ENCODE measurements at places on chromosomes 2 and 18.

- no peak for DNase-seq
These were observed 13.9 kb downstream of the CROCC2 start for GRCh38 chr2:240919786-240920782.

DNA sequence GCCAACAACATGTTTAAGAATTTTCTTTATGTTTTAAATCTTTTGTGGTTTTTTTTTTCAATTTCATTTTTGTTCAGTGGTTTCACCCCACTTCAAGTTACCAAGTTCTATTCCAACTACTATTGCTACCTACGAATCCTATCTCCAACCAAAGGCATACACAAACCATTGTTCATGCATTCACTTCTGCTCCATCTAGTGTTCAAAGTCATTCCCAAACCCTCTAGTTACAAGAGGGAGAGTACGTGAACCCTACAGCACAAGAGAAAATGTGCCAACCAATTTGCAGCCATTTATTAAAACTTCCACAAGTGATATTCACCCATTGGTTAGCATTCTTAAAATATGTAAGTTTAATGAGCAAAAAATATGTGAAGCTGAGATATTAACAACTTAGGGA is 295.1 kb upstream of the KYNU start:
- DNase-seq: no peak

DNA sequence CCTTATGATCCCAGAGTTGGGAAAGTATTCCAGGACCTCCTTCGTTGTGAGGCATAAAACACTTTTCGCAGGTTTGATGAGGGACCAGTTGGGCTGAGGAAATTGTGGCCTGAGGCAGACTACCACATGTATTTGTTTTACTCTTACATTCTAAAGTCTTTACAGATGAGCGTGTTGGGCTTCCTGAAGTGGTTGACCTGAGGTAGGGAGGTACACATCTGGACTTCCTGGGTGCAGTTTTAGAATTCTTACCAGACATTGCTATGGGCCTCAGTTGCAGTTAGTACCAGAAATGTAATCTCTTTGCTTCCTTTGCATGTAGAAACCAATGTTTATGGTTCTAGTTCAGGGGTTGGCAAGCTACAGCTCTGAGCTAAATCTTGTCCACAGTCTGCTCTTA is 48.7 kb downstream of the COA5 start:
- no peak for DNase-seq

DNA sequence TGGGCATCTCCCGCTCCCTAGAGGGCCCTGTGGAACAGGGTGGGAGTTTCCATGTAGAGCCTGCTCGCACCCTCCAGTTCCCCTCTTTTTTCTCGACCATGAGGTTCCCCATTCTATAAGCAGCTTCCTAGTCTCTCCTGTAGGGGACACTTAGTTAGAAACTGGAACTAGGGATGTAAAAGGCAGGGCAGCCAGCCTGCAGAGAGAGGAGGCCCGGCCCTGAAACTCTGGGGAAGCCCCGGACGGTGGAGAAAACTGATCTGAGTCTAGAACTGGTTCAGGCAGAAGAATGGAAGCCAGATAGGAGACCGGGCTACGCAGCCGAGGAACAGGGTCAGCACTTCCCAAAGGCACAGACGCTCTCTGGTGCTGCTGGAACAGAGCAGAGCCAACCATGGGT is 51.6 kb upstream of the ATG16L1 start:
- DNase-seq: no peak

- no peak for DNase-seq
These were observed 96.6 kb downstream of the FMNL2 start for GRCh38 chr2:152431370-152432098.

DNA sequence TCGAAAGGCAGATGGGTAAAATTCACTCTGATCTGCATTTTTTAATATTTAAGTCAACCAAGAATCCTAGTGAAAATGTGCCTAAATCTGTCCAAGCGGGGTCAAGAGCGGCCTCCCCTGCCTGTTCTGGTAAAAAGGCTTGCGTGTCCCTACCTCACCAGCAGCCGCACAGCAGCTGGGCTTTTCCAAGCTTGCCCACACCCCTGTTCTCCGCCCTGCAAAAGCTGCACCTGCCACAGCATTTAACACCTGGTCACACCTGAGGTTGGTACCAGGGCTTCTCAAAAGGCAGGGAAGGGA is 25.8 kb upstream of the TMEM182 start:
- DNase-seq: no peak

DNA sequence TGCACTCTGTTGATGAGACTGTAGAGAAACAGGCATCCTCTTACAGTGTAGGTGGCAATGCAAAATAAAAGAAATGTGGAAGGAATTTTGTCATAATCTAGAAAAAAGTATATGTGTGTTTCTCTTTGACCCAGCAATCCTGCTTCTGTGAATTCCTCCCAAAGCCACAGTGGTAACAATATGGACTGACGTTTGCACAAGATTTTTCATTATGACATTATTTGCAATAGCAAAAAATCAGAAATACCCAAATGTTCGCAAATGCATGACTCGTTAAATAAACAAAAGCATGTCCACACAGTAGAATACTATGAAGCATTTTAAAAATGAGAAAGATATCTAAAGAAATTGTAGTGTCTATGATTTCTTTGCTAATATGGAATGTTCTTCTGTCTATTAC is 255.2 kb upstream of the NRP2 start:
- no peak for DNase-seq

DNA sequence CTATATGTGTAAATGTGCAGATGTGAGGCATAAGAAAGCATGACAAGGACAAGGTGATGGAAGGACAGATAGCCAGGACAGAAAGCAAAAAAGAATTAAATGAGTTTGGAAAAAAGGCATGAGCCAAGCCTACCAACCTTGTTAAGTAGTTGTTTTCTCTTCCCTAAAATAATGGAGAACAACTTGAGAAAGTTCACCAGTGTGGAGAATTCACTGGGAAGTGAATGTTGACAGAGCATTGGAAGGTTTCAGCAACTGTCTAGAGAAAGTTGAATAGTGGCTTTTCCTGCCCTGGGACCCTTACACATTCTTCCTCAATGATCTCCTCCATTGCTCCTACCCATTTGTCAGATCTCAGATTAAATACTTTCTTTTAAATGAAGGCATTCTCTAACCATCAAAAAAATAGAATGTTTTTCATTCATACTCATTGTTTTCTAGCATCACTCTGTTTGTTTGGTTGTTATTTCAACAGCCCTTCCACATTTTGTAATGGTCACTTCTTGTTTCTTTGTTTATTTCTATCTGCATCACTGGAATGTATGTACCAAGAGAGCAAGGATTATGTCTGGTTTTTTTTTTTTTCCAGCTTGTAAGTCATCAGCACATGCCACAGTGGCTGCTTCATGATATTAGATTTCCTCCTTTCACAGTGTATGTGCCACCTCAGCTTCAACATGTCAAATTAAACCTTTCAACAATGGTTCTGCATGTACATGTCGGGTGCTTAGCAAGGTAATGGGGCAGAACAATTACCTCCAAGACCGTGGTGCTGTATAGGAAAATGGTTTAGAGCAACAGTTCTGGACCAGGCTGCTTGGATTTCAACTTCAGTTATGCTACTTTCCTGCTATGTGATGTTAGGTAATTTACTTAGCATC is 586.0 kb upstream of the VRK2 start:
- no peak for DNase-seq

DNA sequence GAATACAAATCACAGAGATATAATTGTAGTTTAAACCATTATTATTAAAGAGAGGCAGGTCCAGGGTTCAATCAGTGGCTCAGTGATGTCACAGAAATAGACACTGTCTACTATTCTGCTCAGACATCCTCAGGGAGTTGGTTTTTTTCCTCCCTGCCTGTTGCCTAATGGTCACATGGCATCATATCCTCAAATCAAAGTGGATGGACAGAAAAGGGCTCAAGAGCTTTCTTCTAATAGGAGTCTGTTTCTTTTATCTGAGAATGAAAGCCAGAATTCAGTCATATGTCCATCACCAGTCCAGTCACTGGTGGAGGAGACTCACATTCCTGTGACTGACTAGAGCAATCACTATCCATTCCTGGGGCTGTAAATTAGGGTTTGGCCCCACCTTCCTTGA is 27.9 kb upstream of the EPC2 start:
- DNase-seq: no peak

DNA sequence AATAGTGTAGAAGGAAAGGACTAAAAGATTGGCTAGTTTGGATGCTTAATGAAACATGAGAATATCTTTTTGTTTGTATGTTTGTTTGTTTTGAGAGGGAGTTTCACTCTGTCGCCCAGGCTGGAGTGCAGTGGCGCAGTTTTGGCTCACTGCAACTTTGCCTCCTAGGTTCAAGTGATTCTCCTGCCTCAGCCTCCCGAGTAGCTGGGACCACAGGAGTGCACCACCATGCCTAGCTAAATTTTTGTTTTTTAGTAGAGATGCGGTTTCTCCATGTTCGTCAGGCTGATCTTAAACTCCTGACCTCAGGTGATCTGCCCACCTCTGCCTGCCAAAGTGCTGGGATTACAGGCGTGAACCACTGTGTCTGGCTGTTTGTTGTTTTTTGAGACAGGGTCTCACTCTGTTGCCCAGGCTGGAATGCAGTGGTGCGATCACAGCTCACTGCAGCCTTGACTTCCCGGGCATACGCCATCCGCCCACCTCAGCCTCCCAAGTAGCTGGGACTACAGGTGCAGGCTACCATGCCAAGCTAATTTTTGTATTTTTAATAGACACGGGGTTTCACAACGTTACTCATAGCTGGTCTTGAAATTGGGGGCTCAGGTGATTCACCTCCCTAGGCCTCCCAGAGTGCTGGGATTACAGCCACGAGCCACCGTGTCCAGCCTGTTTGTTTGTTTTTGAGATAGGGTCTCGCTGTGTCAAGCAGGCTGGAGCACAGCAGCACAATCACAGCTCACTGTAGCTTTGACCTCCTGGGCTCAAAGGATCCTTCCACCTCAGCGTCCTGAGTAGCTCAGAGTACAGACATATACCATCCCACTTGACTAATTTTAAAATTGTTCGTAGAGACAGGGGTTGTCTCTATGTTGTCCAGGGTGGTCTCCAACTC is 209.2 kb downstream of the MYCN start:
- no peak for DNase-seq

DNA sequence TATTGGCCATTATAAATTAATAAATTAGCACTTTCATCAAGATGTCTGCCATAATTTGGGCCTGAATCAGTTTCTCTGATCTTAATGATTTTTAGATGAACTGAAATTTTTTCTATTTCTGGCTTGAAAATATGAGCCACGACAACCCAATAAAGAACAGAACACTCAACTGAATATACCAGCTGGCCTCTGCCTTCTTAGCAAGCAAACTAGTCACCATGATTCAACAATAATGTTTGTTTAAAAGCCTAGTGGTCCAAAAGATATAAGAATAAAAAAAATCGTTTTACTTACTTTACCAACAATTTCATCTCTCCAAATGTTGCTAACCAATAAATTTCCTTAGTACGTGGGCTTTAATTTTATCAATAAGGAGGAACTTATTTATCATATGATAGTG is 66.7 kb upstream of the TTN start:
- no peak for DNase-seq

GRCh38 chr18:76443519-76444445 is 51.3 kb downstream of the ZNF516 start:
- DNase-seq: no peak

- DNase-seq: no peak
These were observed 151.3 kb upstream of the PELI1 start for GRCh38 chr2:64295326-64296139.

- no peak for DNase-seq
These were observed 207.6 kb downstream of the MGAT5 start for GRCh38 chr2:134461511-134461910.

DNA sequence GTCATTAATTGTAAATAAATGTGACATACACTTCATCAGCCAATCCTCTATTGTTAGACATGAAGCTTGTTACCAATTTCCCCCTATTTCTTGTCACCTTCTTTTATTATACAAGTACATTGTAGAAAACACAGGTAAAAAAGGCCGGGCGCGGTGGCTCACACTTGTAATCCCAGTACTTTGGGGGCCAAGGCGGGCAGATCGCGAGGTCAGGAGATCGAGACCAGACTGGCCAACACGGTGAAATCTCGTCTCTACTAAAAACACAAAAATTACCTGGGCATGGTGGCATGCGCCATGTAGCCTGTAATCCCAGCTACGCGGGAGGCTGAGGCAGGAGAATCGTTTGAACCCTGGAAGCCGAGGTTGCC is 42.7 kb upstream of the UBE2F start:
- no peak for DNase-seq

GRCh38 chr2:42233976-42234441 is 64.9 kb downstream of the EML4 start:
- DNase-seq: no peak

GRCh38 chr18:332007-332406 is 64.2 kb upstream of the THOC1 start:
- DNase-seq: no peak

DNA sequence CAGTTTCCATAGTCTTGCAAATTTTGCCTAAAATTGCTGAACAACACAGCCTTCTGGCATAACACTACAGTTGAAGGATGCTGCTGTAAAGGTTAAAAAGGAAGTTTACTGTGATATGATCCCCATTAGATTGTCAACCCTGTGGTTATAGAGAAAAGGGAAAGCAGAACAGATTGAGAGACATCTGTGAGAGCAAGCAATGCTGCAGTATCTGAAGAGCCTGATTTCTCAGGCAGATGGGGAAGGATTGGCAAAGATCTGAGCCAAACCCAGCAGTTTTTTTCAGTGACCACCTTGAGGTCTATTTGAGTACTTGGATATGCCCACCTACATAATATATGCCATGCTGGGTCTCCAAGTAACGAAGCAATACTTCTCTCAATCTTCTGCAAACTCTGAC is 8.5 kb upstream of the ST8SIA3 start:
- no peak for DNase-seq

DNA sequence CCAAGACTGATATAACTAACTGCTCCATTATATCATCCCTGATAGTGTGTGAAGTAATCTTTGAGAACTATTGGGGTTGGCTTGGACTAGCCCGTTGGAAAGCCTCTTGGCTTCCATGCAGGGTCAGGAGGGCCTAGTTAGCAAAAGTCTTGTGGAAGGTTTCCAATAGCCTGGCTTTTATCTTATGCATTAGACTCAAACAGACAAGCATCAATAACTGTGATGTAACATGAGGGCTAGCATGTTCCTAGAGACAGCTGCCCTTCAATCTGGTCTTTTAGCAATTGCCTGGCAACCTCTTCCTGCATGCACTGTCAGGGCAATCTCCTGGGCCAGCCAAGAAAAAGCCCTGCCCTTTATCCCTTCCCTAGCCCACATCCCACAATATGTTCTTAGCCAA is 18.2 kb downstream of the SLC8A1 start:
- no peak for DNase-seq

DNA sequence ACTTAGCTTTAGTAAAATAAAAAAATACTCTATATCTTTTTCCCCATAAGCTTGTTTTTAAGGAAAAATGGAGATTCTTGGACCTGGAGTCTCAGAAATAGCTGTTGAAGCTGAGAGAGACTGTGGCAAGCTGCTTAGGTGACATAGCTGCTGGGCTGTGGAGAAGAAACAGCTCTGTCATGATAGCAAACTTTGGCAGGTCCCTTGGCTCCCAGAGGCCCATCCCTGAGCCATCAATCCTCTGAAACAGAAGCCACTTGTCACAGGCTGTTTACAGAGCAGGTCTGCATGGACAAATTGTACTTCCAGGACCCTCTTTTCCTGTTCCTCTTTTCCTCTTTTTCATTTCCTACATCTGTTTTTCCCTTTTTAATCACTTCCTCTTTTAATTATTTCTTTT is 1370.1 kb upstream of the CRIM1 start:
- no peak for DNase-seq

Data from effector CD8-positive, alpha-beta T cell (primary cell).